ENCODE measurements at places on chromosomes 1 and 21. TPM values are rescaled to one million over a fixed set of nuclear protein-coding genes. Genes with fewer than 3 reads are reported as not detected.

DNA sequence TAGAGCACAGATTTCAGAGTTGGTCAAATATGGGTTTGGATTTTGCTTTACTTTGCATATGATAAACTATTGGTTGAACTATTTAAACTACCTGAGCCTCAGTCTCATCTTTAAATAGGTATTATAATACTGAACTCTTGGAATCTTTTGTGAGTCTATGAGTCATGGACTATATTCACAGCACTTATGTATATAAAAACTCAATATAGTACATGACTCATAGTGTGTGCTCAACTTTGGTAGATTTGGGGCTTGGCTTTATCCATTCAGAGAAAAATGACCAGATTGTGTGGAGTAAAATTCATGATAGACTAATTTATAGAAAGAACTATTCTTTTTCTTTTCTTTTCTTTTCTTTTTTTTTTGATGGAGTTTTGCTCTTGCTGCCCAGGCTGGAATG is 28.7 kb downstream of the FCRL3 start:
- no peaks in the 10 kb centered on the region for H3K27me3 ChIP-seq
- no peaks in the 10 kb centered on the region for H3K36me3 ChIP-seq

- no peak overlapping the region for H3K4me3 ChIP-seq
- H3K27ac ChIP-seq: no peak overlapping the region
- peaks cover 21% of the 10 kb centered on the region for H3K4me1 ChIP-seq
- no peaks in the 10 kb centered on the region for H3K27me3 ChIP-seq
- peak; percentile 54 for DNase-seq
Observed at GRCh38 chr1:237875291-237875690, 15.4 kb downstream of the ZP4 start.

Gene GGPS1
- 39.1 TPM for total RNA-seq

GRCh38 chr1:109777980-109778625 is 14.4 kb upstream of the EPS8L3 start:
- H3K27ac ChIP-seq: no peak overlapping the region
- H3K4me3 ChIP-seq: no peak overlapping the region
- no peak for DNase-seq
- H3K27me3 ChIP-seq: peaks cover 3% of the 10 kb centered on the region

GRCh38 chr1:231720652-231721325 is 94.2 kb downstream of the DISC1 start:
- H3K4me3 ChIP-seq: no peak overlapping the region
- no peaks in the 10 kb centered on the region for H3K27me3 ChIP-seq
- H3K4me1 ChIP-seq: no peaks in the 10 kb centered on the region
- H3K36me3 ChIP-seq: no peaks in the 10 kb centered on the region
- no peak for DNase-seq
- H3K27ac ChIP-seq: no peak overlapping the region

DNA sequence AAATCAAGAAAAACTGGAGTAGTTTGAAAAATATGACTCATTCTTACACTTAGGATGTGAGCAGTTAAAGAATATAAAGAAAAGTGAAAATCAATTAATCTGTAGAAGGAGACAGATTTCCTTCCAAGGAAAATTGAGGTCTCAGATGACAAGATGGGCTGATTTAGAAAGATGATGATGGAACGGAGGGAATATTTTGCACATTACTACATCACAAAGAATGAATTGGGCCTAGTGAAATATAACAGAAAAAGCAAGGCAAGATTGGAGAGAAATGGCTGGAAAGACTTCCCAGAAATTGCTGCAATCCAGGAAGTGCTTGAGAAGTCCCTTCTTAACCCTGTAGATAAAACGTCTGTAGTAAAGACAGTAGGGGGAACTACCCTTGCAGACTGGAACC is 169.1 kb upstream of the SYT6 start:
- DNase-seq: peak; percentile 69
- H3K4me1 ChIP-seq: peaks cover 26% of the 10 kb centered on the region
- H3K36me3 ChIP-seq: no peaks in the 10 kb centered on the region
- H3K4me3 ChIP-seq: no peak overlapping the region

- peak; percentile 57 for DNase-seq
- H3K4me3 ChIP-seq: no peak overlapping the region
- H3K27ac ChIP-seq: no peak overlapping the region
- no peaks in the 10 kb centered on the region for H3K4me1 ChIP-seq
- no peaks in the 10 kb centered on the region for H3K27me3 ChIP-seq
Observed at GRCh38 chr1:225933072-225933471, 7.9 kb downstream of the LEFTY2 start.

GRCh38 chr21:36047139-36047538 is 13.2 kb downstream of the SETD4 start:
- no peaks in the 10 kb centered on the region for H3K4me1 ChIP-seq
- H3K36me3 ChIP-seq: peaks cover 25% of the 10 kb centered on the region

GRCh38 chr1:158830074-158830677 is 975 bp upstream of the MNDA start:
- no peaks in the 10 kb centered on the region for H3K4me1 ChIP-seq
- no peaks in the 10 kb centered on the region for H3K27me3 ChIP-seq
- no peak overlapping the region for H3K4me3 ChIP-seq
- no peak for DNase-seq

DNA sequence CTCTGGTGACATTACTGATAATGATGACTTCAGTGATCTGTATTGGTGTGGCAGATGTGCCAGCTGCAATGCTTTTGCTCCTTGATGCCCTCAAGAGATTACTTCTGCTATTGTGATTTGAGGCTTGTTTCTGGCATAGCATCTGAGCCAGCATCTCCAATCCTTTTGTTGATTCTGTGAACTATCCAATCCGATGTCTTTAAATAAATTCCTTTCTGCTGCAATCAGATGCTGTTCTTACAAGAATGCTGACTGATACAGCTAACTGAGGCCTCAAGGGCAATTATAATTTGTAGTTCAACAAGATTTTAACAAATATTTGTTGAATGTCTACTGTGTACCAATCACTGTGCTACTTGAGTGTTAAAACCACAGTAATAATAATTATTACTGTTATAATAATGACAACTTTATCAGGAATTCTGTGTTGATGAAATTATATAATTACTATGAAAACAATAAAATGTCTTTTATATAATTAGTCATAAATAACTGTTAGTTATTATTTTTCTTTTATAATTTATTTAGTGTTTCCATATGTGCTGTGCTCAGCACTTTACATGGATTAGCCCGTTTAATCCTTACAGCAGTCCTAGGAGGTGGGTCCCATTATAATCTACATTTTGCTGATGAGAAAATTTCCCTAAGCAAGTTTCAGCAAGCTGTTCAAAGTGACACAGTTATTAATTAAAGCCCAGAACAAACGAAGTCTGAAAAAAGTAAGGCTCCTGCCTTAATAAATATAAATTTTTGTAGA is 308.2 kb downstream of the BRINP3 start:
- H3K27ac ChIP-seq: peak overlapping the region; percentile 83
- peaks cover 36% of the 10 kb centered on the region for H3K4me1 ChIP-seq
- peak; percentile 80 for DNase-seq
- no peak overlapping the region for H3K4me3 ChIP-seq
- H3K36me3 ChIP-seq: no peaks in the 10 kb centered on the region

- DNase-seq: no peak
- H3K4me3 ChIP-seq: no peak overlapping the region
- no peaks in the 10 kb centered on the region for H3K4me1 ChIP-seq
- no peaks in the 10 kb centered on the region for H3K36me3 ChIP-seq
- no peaks in the 10 kb centered on the region for H3K27me3 ChIP-seq
- no peak overlapping the region for H3K27ac ChIP-seq
Observed at GRCh38 chr1:96079581-96079980, 642.0 kb upstream of the PTBP2 start.

GRCh38 chr1:153488731-153489130 is 28.3 kb upstream of the S100A7 start:
- no peak overlapping the region for H3K4me3 ChIP-seq
- H3K27me3 ChIP-seq: no peaks in the 10 kb centered on the region
- no peak overlapping the region for H3K27ac ChIP-seq
- peak; percentile 83 for DNase-seq
- no peaks in the 10 kb centered on the region for H3K36me3 ChIP-seq
- H3K4me1 ChIP-seq: peaks cover 14% of the 10 kb centered on the region

Gene OPRD1
- total RNA-seq: 0.79 TPM

- peaks cover 8% of the 10 kb centered on the region for H3K4me1 ChIP-seq
- H3K36me3 ChIP-seq: no peaks in the 10 kb centered on the region
- H3K27ac ChIP-seq: no peak overlapping the region
- H3K27me3 ChIP-seq: no peaks in the 10 kb centered on the region
- DNase-seq: no peak
- no peak overlapping the region for H3K4me3 ChIP-seq
Observed at GRCh38 chr21:29293495-29293894, 5.2 kb upstream of the BACH1 start.

DNA sequence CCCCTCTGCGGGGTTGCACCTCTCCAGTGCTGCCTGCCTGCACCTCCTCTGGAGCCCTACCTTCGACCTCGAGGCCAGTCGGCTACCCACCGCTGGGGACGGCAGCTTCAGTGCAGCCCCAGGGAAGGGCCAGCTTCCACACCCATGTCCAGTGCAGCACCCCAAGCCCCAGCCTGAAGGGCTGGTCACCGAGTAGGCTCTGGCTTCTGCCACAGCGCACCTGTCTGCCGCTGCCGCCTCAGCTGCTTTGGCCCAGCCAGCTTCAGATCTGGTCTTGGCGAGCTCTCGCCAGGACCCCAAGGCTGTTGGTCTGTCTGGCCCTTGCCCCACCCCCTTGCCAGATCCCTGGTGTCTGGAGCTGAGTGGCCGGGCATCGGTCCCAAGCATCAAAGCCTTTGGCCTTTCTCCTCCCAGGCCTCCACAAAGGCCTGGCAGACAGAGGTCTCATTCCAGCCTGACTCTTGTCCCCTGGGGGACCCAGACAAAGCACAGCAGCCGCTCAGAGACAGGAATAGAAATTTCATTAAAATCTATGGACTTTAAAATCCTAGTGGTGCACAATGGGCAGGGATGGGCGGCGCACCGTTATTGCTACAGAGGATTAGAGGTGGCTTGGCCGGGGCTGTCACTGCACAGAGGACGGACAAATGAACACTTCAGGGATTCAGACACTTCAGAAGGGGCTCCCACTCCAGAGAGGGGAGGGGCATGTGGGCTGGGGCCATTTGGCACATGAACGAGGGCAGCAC is 4.8 kb downstream of the CCDC24 start:
- H3K27ac ChIP-seq: no peak overlapping the region
- H3K27me3 ChIP-seq: no peaks in the 10 kb centered on the region
- no peak overlapping the region for H3K4me3 ChIP-seq
- DNase-seq: no peak

DNA sequence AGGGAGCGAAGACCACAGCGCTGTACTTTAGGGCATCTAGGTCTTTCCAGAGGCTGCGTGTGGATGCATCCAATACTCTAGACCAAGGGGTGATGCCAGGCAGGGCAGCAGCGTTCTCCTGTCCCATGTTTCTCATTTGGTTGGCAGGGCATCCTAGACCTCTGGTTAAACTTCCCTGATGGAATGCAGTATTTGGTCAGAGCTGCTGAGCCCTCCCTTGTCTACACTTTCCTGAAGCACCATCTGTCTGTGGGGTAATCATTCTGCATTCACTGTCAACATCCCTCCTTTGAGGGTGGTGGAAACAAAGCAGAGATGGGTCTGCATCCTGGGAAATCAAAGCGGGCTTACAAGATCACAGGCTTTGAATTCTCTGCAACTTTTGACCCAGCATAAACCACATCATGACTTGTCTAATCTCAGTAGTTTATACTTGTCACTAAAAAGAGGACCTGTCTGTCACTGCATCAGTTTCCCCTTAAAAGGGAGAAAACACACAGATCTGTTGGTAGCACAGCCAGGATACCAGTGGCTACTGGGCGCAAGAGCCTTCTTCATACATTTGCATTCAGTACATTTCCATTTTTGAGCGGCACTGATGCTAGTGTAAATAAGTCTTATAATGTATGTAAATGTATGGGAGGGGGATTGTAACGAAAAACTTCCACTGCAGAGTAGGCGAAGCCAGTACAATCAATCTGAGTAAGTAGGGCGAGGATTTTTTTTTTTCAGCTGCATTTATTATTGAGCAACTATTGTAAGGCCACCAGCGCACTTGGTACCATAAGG is 106.3 kb downstream of the GALNT2 start:
- no peaks in the 10 kb centered on the region for H3K27me3 ChIP-seq
- H3K27ac ChIP-seq: no peak overlapping the region
- H3K4me3 ChIP-seq: no peak overlapping the region
- peaks cover under 1% of the 10 kb centered on the region for H3K36me3 ChIP-seq
- no peak for DNase-seq

DNA sequence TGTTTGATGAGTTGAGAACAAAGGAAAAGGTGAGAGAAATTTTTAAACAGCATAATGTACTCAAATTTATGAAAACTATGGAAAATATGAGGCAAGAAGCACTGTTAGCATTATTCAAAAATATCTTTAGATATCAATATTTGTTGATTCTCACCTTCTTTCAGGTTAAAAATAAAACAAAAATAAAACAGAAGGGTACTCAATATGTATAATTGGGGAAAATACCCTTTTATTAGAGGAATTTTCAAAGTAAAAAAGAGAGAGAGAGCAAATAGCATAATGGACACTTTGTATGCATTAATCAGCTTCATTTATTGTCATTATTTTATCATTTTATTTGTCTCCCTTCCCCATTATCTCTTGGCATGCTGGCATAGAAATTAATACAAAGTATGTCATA is 27.5 kb downstream of the MAP3K21 start:
- no peaks in the 10 kb centered on the region for H3K4me1 ChIP-seq
- DNase-seq: no peak
- no peaks in the 10 kb centered on the region for H3K27me3 ChIP-seq
- no peak overlapping the region for H3K4me3 ChIP-seq
- no peaks in the 10 kb centered on the region for H3K36me3 ChIP-seq

GRCh38 chr1:91806181-91806768 is 79.7 kb downstream of the TGFBR3 start:
- no peak for DNase-seq

DNA sequence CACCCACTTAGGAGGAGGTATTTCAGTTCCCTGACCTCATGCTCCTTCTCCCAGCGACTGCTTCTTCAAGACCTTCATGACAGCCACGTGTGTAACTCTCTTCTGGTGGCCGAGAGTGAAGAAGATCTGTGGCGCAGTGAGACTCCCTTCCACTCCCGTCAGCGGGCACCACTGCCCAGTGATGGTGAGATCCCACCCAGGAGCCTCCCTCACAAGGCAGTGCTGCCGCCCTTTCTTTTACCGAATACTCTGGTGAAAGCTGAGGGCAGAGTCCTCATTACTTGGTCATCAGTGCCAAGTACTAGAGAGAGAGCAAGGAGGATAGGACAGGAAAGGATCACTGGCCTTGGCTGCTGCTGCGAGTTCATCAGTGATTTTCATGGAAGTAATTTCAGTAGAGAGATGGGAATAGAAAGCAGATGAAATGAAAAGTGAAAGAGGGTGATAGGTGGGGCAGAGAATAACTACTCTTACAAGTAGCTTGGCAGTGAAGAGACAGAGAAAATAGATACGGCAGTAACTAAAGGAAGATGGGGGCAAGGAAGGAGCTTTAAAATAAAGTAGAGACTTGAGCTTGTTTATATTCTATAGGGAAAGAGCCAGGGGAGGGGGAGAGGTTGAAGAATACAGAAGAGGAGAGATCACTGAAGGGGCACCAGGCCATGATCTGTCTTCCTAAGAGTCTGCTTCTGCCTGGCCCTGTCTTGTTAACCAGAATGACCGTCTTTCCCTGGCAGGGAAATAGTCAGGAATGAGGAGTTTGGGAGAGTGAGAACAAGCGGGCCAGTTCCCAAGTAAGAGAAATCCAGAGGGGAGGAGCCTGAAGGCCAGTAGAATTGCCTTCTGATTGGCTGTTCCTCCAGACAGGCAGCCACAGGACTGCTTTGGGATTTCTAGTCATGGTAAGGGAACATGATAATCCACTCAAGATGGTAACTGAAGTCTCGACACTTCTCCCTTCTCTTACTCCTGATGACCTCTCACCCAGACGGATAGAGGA is 18.3 kb downstream of the HYI start:
- H3K27ac ChIP-seq: no peak overlapping the region
- no peak overlapping the region for H3K4me3 ChIP-seq
- H3K4me1 ChIP-seq: no peaks in the 10 kb centered on the region
- H3K27me3 ChIP-seq: no peaks in the 10 kb centered on the region

Gene S100A9
- 1.8 TPM for total RNA-seq

All from astrocyte (in vitro differentiated cells and primary cell).